ENCODE measurements at places on chromosomes 2 and 18.
A peak's percentile ranks its signal among the peaks of the same experiment; 100 is the strongest.

GRCh38 chr2:212592695-212593094 lies 54.1 kb upstream of the ERBB4 start:
- no peak for DNase-seq

DNA sequence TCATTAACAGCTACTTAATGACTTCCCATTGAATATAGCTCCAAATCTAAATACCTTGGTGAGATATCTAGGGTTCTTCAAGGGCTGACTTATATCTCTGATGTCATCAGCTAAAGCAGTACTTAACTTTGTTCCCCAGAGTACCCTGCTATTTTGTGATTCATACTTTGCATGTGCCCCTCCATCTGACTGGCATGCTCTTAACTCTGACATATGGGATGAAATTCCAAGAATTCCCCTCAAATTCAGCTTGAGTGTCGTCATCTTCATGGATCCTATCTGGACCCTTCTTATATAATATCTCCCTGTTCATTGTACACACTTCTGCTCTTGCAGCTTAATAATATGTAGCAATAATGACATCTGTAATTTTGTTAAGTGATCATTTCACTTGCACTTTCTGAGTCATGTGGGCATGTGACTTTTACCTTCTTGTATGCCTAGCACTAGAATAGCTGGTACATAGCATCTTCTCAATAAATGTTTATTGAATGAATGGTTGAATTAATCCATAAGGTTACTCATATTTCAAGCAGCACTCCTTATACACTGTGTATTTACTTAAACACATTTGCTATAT lies 172.9 kb downstream of the WDR7 start:
- no peak for DNase-seq

DNA sequence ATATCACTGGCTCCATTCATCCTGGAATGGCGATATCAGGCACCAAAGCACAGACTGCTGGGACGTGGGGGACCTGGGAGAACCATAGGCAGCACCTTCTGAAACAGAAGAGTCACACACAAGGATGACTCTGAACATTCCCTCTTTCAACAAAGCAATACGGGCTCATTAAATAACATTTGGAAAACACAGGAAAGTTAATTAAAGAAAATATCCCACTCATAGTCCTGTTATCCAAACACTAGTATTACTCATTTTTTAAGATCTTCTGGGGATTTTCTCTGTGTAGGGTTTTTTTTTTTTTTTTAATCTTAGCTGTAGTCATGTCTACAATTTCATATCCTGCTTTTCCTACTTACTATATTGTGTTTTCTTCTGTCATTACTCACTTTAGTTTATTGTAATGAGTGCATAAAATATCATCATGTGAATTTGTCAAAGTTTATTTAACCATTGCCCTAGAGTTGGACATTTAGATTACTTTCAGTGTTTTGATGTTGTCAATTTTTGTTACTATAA lies 70.0 kb upstream of the SP3 start:
- DNase-seq: no peak

- DNase-seq: no peak
Observed at GRCh38 chr2:223081789-223082188, 29.8 kb downstream of the KCNE4 start.

GRCh38 chr18:61322265-61322873 lies 10.9 kb upstream of the CDH20 start:
- DNase-seq: peak; percentile 66

DNA sequence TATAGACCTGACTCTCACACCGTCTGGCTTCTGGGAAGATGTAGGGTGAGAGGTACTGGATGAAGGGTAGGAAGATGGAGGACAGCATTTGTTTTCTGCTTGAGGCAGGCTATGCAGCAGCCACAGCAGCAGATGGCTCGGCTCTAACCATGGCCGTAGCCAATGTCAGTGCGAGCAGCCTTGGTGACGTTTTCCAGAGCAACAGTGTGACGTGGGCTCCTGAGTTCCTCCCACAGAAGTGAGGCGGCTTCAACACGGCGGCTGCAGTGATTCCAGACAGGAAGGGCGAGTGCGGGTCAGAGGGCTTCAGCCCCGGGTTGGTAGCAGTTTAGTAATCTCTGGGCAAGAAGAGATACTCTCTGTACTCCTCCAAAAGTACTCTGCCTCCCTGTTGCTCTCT lies 133.0 kb upstream of the MYT1L start:
- DNase-seq: no peak

GRCh38 chr2:98084869-98085238 lies 2.1 kb upstream of the VWA3B start:
- DNase-seq: no peak

- no peak for DNase-seq
Observed at GRCh38 chr2:110143982-110144381, 28.4 kb upstream of the MALL start.

DNA sequence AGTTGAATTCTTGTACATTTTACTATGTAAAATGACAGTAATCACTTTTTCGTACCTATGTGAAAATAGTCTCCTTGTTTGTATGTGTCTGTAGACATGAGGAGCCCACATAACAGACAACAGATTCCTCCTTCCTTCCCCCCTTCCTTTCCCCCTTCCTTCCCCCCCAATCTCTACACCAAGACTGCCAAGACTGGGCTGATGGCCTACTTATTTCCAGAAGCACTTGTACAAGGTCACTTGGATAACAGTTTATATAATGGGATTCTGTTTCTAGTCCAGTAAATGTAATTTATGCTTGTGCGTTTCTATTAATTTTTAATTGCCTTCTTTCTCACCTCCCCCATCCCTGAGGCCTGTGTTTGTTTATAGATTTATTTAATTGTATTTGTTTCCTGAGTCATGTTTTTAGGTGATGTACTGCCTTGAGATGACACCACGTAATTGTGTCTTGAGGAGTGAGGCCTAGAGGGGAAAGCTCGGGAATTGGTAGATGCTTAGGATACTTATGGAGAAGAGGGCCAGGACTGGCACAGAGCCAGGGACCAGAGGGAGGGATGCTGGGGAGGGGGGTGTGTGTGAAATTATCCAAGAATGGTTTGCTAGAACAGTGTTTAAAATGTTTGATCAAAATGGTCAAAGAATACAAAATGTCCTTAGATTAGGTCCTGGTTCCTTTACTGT lies 12.3 kb downstream of the B3GNT2 start:
- no peak for DNase-seq

GRCh38 chr2:33660416-33661123 lies 61.5 kb upstream of the FAM98A start:
- no peak for DNase-seq

DNA sequence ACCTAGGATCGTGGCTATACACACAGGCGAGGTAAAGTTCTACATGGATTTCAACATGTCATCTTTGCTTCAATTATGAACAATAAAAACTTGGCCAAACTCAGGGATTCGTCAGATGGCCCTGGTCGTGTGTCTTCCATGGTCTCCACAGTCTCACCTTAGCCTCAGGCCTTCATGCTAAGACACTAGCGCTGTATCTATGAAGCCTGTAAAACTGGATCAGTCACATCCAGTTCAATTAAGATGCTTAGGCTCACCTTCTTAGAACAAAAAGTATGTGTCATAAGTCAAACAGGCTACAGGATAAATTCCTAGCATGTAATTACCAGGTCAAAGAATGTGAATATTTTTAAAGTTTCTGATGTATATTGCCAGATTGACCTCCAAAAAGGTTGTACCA lies 113.7 kb upstream of the NRP2 start:
- DNase-seq: no peak

DNA sequence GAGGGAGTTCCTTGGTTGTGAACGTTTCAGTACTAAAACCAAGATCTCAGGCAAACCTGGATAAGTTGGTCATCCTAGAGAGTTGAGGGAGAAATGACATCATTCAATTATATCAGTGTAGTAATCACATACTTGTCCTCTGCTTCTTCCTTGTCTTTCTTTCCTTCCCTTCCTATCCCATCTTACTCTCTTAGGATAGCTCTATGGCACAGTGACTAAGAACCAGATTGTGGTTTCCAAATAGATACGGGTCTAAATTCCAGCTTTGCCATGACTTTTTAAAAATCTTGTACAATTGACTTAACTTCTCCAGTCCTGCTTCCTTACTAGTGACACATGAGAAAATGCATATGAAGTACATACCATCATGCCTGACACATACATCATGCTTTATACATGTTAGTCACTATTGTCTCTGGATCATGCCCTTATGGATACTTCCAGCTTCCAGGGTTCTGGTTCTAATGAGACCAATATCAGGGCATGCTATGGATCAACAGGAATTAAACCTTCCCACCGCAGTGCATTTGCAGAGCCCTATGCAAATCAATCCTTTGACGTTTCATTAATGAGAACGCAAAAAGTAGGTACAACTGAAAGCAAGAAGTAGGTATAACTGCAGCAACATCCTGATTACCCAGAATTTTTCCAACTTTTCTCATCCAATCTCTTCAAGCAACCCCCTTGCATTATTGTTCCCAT lies 168.0 kb upstream of the KLF7 start:
- peak; percentile 33 for DNase-seq

DNA sequence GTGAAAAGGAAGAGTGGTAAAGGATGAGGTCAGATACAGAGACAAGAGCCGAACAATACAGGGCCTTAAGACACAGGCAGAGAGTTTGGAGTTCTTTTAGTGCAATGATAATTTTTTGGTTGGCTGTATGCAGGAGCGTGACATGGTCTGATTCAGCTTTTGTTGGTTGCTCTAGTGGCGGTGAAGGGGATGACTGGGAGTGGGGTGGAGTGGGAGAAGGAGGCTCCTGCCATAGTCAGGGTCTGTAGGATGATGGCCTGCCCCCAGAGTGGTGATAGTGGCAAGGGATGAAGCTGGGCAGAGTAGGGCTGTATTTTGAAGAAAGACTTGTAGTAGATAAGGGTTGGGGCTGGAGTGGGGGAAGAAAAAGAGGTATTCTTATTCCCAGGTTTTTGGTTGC lies 306.6 kb upstream of the VWC2L start:
- no peak for DNase-seq

DNA sequence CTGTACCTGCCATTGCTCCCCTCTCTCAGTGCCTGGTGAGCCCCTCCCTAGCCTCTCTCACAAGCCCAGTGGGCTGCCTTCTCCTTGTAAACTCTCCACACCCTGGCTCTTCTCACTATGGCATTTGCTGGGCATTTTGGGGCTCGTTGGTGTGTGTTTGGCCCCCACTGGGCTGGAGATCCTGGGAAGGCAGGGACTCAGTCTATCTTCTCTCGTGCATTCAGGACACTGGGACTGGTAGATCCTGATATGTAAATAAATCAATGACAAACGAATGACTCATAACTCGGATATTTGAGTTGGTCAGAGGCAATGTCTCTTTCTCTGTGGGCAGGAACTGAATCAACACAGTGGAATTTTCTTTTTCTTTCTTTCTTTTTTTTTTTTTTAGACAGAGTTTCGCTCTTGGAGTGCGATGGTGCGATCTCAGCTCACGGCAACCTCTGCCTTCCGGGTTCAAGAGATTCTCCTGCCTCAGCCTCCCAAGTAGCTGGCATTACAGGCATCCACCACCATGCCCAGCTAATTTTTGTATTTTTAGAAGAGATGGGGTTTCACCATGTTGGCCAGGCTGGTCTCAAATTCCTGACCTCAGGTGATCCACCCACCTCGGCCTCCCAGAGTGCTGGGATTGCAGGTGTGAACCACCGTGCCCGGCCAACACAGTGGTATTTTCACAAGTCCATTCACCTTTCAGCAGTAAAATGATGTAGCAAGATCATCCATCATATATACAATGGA lies 144.6 kb upstream of the SPRED2 start:
- DNase-seq: peak; percentile 93

DNA sequence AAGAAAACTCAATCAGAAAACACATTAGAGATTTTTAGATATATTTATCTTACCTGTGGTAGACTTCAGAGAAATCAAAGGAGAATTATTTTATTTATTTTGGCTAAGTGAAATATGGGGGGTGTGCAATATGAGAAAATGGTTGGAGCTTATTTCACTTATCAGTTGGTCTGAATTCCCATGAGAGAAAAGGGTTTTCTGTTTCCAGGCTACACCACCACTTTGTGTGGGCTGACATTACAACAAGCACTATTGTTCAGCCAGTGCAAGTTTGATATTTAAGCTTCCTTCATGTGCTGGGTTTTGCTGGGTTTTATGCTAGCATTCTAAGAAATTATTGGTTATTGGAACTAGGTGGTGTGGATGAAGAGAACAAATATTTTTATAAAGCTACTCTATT lies 33.5 kb downstream of the RMND5A start:
- DNase-seq: no peak

DNA sequence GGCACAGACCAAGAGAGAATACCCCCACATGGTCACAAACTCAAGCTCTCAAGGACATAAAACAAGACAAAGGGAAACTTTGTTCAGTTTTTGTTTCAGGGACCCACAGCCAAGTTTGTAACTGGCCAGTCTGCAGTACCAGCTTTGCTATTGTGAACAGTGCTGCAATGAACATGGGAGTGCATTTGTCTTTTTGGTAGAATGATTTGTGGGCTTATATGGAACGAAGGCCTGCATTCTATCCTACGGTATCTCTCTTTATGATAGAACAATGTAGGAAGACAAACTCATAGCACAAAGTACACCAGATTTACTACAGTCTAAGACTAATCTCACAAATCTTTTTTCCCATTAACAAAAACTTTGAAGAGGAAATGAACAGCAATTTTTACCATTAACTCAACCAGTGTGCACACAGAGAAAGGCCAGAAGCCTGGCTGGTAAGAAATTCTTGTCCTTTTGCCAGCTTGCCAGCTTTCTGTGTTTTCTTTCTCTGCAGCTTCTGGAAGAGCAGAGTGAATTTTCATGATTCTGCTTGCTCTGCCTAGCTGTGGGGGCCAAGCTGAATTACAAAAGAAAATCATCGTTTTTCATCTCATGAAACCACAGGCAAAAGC lies 37.1 kb upstream of the FEZ2 start:
- DNase-seq: no peak

DNA sequence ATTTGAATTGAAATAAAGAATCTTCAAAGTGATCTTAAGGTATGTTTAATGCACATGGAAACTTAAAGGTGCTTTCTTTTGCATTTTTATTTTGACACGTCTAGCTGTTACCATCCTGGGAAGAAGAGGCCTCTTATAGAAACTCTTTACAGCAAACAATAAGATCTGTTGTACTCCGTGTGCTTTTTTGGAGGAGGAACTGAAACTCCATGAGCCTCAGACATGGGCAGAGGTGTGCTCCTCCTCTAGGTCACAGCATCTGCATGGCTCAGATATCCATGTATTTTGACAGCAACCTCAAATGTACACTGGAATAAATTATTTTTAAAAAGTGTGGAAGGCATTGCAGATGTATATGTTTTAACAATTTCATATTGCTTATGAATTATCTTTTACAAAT lies 783.3 kb upstream of the SALL3 start:
- DNase-seq: no peak

- no peak for DNase-seq
Observed at GRCh38 chr2:8098476-8099266, 583.2 kb upstream of the ID2 start.

Data from iris pigment epithelial cell (primary cell).